ENCODE measurements at places on chromosomes 4 and X. TPM values are rescaled to one million over a fixed set of nuclear protein-coding genes. Genes with fewer than 3 reads are reported as not detected.

The MTMR8 gene
- total RNA-seq = 0.50 TPM

The GAB3 gene
- total RNA-seq = 0.75 TPM

The TMPRSS11F gene
- not detected for total RNA-seq

The NAP1L5 gene
- total RNA-seq = 2.0 TPM

The GIMD1 gene
- not detected for total RNA-seq

The CXorf49 gene
- total RNA-seq = not detected

The MAGED2 gene
- total RNA-seq = 74.4 TPM

The NHS gene
- 2.0 TPM for total RNA-seq

The SPIN3 gene
- total RNA-seq = 6.2 TPM
